ENCODE measurements at places on chromosomes 16 and 17.

- DNase-seq = no peak
These were observed 47.4 kb upstream of the KSR1 start for GRCh38 chr17:27408891-27409290.

DNA sequence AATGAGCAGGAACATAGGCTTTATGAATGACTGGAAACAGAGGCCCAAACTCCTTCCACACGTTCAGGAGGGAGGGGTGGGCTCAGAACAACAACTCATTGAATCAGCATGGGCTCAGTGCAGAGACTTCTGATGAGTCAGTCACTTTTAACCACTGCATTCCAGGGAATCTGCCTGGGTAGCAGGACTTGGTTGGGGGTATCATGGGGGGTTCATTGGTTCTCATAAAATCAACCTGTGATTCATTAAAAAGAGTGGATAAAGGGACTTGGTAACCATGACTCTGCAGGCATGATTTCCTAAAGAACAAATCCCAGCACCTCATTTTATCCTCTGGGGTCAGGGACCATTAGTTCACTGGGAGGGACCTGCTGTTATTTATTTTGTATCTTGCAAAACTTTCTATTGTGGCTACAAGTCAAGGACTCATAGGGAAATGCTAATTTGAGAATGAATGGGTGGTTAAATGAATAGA, 13.8 kb downstream of the ITGB3 start:
- no peak for DNase-seq

DNA sequence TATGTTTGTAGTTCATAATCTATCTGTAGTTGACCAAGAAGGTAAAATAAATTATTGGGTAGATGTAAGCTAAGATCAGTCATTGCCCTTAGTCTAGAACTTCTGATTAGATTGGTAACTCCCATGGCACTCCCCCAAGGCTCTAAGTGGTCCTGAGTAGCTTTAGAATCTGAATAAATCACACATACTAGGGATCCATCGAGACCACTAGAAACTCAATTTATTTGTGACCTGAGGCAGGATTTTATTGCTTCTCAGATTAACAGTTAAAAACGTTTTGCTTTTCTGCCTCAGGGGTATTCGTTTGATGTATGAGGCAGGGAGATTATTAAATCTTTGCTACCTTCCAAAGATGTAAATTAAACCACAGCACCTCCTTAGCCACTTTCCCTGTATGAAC, 24.9 kb downstream of the CMTR2 start:
- DNase-seq = no peak

DNA sequence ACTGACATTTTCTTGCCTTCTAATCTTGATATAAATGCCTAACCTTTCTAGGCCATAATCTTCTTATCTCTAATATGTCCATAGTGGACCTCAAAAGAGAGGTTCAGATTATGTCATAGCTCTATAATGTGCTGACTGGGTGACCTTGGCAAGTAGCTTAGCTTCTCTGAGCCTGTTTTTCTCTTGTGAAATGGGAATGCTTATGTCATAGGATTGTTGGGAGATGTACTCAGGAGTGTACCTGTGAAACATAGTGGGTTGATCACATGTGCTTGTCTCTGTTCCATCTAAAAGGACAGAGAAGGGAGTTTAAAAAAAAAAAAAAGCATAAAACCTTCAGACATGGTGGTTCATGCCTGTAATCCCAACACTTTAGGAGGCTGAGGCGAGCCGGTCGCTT, 2.4 kb downstream of the MED9 start:
- DNase-seq = no peak

DNA sequence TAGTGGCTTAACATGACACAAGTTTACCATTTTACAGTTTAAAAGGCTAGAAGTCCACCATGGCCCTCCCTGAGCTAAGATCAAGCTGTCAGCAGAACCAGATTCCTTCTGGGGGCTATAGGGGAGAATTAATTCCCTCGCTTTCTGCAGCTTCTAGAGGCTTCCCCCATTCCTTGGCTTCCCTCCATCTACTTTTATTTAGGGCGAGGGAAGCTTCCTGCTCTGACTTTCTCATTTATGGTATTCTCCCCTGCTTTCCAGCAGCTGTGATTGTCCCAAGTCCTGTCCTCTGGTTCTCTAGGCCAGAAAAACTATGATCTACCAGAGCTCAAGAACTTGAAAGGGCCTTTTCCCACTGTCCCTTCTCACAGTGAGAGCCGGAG, 4.3 kb downstream of the CETP start:
- no peak for DNase-seq

DNA sequence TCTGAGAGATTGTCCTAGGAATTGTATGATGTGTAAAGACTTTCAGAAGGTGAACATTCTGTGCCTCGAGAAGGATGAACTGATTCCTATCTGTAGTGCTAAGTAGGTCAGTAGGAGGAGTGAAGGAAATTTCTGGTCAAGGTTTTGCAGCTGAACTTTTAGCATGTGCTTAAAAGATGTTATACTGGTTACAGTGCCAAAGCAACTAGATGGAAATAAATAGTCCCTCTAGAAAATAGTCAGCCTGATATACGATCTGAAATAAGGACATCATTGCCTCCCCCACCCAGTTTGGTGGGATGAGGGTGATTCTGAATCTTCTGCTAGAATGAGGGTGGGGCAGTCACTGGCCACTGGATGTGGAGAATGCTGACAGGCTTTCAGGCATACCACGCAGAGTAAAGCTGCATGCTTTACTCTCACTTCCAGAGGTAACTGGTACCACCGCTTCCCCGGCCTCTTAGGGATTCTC, 57.2 kb upstream of the VPS4A start:
- no peak for DNase-seq

Data from thoracic aorta (tissue), 2 donors.